ENCODE measurements at places on chromosomes 11 and 22. TPM values are rescaled to one million over a fixed set of nuclear protein-coding genes. Genes with fewer than 3 reads are reported as not detected.

SCGB2A2 gene
- total RNA-seq, result not detected

ACRV1 gene
- not detected for total RNA-seq

KCTD14 gene
- total RNA-seq, result 1.1 TPM

CALCA gene
- total RNA-seq, result not detected

INPPL1 gene
- total RNA-seq, result 52.5 TPM

TREH gene
- total RNA-seq, result not detected

APOBEC3F gene
- 1.7 TPM for total RNA-seq

EXPH5 gene
- total RNA-seq, result 0.22 TPM

Data from thoracic aorta endothelial cell (primary cell).